WTC11 (cell line): ENCODE measurements at places on chromosomes 7 and 10.

DNA sequence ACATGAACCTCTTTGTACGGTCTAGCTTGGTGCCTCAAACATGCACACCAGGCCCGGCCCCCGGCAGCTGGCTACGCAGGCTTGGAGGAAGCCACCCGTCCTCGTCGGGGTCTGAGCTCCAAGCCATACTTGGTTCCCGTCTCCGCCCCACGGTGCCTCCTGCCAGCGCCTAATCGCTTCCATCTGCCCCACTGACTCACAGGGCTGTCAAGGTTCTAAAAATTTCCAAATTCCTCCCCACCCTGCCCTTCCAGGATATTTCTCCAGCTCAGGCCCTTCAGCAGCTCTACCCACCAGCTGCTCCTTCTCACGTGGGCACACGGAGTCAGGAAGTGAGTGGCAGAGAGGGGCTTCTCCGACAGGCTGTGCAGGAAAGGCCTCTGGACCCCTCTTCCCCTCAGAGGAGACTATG, 38.8 kb downstream of the TMEM270 start:
- DNase-seq, result no peak

DNA sequence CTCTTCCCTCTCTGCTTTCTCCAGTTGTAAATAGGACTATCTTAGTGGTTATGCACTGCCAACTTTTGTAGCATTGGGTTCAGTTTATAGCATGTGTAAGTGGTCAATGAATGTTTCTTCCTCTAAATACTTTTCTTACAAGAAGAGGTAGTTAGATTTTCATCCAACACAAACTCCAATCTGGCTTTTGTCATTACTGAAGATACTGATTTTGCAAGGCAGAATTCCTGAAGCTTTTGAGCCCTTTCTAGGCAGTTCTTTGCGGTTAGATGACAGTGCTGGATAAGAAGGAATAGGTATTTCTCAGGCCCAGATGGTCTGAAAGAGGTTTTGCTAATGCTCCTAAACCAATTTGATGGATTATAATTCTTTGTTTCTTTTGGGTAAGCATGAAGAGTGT, 60.5 kb downstream of the BICC1 start:
- no peak for DNase-seq

DNA sequence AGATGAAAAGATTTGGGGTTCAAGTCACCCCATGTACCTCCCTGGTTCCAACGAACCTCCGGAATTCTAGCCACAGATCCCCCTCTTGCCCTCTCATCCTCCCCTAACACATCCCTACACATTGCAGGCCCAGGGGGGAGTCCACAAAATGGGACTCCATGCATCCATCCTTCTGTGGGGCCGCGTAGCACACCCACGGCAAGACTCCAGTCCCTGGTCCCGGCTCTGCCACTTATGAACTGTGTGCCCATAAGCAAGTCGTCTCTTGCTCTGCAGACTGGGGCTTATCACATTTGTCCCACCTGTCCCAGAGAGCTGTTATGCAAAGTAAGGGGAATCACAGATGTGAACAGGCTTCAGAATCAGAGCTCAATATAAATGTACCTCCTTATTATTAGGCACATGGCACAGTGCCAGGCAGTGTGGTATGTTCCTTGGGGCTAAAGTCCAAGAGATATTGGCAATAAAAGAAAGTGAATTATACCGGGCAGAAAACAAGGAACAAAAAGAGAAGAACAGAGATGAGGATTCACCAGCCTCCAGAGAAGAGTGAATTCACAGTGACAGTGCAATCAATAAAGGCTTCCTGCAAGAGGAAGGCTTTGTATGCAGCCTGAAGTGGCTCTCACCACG, 73.9 kb downstream of the KCNMA1 start:
- no peak for DNase-seq

DNA sequence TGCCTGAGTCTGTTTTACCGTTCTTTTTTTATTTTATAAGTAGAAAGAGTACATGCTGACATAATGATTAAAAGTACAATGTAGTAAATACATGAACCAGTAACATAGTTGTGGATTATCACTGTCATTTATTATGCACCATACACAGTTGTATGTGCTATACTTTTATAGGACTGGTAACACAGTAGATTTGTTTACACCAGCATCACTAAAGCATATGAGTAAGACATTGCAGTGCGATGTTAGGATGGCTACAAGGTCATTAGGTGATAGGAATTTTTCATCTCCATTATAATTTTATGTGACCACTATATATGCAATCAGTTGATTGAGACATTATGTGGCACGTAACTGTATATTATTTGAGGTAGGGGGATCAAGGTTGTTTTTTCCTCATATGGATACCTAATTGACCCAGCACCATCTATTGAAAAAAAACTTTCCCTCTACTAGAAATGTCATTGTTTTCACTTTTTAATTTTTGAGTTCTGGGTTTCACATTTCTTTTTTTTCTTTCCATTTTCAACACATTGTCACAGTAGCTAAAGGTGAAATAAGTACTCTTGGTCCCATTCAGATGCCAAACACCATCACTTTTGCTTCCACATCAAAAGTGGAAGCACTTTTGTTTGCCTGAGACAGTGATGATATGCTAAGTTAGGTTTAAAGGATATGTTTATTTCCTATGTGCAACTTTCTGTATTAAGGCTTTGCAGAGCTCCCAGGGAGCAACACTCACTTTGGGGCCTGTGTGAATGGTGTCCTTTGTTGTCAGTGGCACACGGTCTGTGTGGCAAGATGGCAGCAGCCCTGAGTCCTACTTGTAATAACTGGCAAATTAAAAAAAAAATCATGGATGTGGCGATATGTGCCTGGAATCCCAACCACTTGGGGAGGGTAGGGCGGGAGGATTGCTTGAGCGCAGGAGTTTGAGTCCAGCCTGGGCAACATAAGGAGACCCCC, 17.1 kb downstream of the UBE2D1 start:
- DNase-seq, result no peak

- no peak for DNase-seq
These were observed 67.5 kb downstream of the CLIP2 start for GRCh38 chr7:74356589-74357315.

GRCh38 chr10:74011770-74012169, 13.9 kb downstream of the VCL start:
- DNase-seq, result no peak

GRCh38 chr7:95526128-95526738, 40.5 kb downstream of the ASB4 start:
- no peak for DNase-seq

GRCh38 chr7:42395607-42396006, 158.6 kb upstream of the GLI3 start:
- DNase-seq, result no peak

DNA sequence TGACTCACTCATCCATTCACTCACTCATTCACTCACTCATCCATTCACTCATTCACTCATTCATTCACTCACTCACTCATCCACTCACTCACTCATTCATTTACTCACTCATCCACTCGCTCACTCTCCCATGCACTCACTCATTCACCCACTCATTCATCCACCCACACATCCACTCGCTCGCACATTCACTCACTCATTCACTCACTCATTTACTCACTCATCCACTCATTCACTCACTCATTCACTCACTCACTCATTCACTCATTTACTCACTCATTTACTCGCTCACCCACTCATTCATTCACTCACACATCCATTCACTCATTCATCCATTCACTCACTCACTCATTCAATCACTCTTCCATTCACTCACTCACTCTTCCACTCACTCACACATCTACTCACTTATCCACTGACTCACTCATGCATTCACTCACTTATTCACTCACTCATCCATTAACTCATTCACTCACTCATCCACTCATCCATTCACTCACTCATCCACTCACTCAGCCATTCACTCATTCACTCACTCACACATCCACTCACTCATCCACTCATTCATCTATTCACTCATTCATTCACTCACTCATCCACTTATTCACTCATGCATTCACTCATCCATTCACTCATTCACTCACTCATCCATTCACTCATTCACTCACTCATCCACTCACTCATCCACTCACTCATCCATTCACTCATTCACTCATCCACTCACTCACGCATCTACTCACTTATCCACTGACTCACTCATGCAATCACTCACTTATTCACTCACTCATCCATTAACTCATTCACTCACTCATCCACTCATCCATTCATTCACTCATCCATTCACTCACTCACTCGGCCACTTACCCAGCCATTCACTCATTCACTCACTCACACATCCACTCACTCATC, 74.0 kb downstream of the CARD11 start:
- no peak for DNase-seq

- no peak for DNase-seq
These were observed 73.7 kb downstream of the DKK1 start for GRCh38 chr10:52387744-52388143.

DNA sequence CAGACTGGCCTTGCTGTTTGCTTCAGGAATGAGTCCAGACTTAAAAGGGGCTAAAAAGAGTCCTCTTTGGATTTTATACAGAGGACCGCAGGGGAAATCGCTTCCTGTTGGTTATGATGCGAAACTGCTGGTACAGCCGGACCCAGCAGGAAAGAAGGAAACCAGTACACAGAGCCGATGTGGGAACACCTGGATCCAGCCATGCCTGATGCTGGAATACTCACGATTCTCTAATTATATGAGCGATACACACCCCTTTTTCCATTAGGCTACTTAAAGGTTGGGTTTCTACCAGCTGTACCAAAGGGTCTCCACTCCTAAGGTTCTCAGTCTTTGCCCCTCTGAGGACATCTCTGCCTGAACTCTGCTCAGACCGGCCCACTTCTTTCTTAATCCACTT, 27.7 kb downstream of the ZNF777 start:
- no peak for DNase-seq

DNA sequence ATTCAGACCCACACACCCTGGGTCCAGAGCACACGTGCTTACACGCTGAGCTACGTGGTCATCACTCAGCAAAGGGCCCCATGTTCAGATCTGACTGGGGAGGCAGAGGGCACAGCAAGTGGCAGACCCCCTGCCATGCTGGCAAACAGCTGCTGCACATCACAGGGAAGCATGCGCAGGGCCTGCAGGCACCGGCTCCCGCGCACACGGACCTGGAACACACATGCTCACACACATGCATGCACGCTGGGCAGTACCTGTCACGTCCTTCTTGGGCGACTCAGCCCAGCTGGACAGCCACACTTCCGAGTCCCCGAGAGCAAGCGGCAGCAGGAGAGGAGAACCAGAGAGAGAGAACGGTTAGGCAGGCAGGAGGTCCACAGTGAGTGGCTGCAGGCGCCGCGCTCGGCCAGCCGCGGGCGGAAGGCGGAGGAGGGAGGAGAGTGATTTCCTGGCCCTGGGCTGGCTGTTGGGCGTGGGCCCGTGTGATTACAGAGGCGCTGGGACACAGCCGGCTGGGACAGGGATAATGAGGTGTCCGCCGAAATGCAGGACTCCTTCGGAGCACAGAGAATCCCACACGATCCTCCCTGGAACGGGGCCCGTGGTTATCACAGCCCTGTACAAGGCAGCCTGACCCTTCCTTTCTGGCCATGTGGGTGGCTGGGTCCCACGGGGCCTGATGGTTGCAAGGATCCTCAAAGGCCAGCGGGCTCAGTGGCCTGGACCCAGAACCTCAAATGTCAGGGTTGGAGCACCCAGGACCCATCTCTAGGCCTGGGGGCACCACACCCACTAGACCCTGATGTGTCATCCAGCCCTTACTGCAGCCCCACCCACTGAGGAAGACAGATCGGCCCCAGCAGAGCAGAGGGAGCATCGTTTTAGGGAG, 175.1 kb downstream of the NEURL1 start:
- DNase-seq, result no peak

DNA sequence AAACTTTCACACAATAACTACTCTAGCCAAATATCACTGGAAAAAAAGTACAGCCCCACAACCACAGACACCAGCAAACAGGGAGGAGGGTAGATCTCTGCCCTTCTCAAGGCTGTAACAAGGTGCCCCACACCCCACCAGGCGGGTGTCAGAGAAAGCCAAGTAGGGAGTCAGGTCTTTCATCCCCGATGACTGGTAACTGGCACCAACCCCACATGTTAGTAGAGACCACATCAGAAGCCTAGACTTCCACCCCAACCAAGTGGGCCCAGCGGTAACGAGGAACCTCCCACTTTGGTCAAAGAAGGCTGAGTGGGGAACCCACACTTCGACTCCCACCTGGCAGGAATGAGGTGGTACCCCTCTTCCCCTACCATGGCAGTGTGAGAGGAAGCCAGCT, 16.4 kb upstream of the RUFY2 start:
- DNase-seq, result no peak

DNA sequence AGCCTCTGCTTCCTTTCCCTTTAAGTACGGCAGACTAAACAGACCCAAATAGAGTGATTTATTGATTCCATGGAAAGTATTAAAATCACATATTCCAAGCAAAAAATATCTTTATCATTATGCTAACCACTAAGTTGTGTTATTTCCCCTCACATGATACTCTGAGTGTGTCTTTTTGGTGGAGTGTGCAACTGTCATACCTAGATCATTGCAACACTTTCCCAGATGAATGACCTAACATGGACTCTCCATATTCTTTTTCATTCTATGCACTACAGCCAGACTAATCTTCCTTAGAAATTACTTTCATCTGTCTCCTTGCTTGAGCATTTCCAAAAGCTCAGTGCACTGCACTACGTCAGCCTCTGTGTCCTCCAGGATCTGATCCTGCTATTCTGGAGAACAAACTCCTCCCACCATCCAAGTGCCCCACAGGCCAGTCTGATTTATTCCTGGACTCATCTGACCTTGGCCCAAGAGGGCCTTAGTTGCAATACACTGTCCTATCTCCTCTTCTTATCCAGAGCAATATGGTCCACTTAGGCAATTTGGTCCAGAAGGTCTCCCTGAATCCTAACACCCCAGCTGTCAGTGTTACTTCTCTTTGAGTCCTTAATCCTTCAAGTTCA, 263.3 kb upstream of the KLF6 start:
- no peak for DNase-seq

GRCh38 chr10:132564249-132564605, 26.6 kb downstream of the INPP5A start:
- DNase-seq, result no peak

- no peak for DNase-seq
These were observed 5.8 kb downstream of the UPP1 start for GRCh38 chr7:48094861-48095293.

DNA sequence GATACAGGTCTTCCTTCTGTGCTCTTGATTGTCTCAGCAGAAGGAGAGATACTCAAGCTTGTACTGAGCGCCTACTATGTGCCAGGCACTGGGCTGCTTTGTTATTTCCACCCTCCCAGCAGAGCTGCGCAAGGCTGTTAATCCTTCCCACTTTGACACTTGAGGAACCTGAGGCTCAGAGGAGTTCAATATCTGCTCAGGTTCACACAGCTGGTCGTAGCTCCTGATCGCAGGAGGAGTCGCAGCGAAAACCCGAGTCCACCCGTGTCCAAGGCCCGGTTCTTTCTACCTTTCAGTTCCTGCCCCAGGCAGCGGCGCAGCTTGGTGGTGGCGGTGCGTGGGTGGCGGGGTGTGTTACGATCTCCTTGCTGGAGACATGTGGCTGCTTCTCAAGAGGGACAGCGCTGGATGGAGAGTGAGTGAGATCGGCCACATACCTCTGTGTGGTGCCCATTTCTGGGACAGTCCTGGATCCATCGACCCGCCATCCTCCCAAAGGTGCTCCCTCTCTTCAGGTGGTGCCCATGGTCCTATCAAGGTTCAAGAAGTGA, 26.5 kb upstream of the SAMD8 start:
- no peak for DNase-seq
